Activated T-helper 17 cell treated with anti-CD3 and anti-CD28 coated beads, Interleukin-2, amount 50 U/mL, for 72 hours (primary cell): ENCODE measurements at places on chromosomes 3 and 15. TPM values are rescaled to one million over a fixed set of nuclear protein-coding genes. Genes with fewer than 3 reads are reported as not detected.

- no peak for ATAC-seq
Measured at GRCh38 chr3:72111265-72112205, 326.6 kb upstream of the PROK2 start.

DNA sequence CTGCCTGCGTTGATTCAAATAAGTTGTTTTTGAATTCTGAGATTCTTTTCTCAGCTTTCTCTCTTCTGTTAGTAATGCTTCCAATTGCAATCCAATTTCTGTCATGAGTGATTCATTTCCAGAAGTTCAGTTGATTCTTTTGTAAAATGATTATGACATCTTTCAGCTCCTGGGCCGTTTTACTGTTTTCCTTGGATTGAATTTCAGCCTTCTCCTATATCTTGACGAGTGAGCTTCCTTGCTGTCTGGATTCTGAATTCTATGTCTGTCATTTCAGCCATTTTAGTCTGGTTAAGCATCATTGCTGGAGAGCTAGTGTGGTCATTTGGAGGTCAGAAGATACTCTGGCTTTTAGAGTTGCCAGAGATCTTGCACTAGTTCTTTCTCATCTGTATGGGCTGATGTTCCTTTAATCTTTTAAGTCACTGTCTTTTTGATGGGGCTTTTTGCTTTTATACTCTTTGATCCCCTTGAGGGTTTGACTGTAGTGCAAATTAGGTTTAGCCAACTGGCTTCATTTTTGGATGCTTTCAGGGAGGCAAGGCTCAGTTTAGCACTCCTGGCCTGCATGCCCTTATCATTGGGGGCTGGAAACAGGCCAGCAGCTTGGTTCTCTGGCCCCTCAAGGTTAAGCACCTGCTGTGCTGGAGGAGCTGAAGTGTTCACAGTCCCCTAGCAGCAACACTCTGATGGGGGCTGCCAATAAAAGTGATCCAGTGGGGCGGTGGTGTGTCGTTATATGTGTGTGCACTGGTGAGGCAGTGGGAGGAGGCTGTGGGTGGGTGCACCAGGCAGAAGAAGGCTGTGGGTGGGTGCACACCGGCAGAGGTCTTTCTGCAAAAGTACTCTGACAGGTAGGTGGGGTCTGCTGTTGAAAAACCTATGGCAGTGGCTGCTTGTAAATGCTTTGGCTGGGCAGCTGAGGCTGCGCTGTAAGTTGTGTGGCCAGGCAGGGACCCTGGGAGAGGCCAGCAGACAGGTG, 51.2 kb downstream of the MCTP2 start:
- ATAC-seq = peak; percentile 11

GRCh38 chr3:38040401-38040800, 1.4 kb downstream of the DLEC1 start:
- ATAC-seq = no peak

Gene CYP1A1
- 3.3 TPM for total RNA-seq

Gene GNB4
- total RNA-seq = 0.53 TPM

GRCh38 chr3:157610876-157611535, 107.8 kb upstream of the VEPH1 start:
- no peak for ATAC-seq
